ENCODE measurements at places on chromosomes 6 and 20. TPM values are rescaled to one million over a fixed set of nuclear protein-coding genes. Genes with fewer than 3 reads are reported as not detected.

CASS4 gene
- 1.3 TPM for total RNA-seq

GRCh38 chr6:140344142-140344913 is 969.9 kb upstream of the CITED2 start:
- DNase-seq: no peak

DNA sequence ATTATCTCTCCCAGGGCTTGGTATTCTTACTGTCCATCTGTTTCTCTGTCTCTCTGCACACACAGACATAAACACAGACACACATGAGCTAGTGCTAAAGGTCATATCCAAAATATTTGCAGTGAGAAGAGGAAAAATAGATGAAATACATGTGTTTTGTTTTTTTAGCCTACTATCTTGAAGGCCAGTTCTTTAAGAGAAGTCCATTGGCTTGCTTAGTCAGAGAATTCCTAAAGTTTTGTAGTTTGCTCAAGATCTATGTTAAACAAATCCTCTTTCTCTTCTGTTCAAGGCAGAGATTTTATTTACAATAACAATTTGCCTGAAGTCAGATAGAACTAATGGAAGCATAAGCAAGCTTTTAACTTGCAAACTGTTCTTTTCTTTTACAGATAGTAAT is 120.0 kb upstream of the AKIRIN2 start:
- no peak for DNase-seq

GRCh38 chr6:32607263-32607987 is 17.8 kb upstream of the HLA-DRB1 start:
- no peak for DNase-seq

DNA sequence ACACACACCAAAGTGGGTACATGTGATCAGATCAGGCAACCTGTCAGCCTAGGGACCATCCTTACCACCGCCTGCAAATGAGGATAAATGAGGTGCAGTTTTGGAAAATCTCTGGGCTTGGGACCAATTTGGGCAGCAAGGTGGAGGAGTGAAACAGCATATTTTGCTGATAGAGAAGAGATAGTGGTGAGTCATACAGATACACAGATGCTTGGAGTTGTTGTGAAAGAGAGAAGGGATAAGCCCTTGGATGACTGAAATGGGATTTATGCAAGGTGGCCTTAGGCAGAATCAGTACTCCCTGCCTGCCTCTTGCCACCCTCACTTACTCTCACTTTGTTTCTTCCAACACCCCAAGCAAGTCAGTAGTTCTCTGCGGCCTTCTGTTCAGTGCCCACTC is 34.7 kb downstream of the BMP2 start:
- DNase-seq: no peak

DNA sequence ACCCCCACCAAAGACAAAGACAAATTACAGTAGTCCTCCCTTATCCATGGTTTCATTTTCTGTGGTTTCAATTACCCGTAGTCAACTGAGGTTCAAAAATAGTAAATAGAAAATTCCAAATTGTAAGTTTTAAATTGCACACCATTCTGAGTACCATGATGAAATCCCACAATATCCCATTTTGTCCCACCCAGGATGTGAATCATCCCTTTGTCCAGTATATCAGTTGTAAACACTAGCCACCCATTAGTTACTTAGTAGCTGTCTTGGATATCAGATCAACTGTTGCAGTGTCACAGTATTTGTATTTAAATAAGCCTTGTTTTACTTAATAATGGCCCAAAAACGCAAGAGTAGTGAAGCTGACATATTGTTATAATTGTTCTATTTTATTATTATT is 364.0 kb upstream of the ARID1B start:
- DNase-seq: no peak

DNA sequence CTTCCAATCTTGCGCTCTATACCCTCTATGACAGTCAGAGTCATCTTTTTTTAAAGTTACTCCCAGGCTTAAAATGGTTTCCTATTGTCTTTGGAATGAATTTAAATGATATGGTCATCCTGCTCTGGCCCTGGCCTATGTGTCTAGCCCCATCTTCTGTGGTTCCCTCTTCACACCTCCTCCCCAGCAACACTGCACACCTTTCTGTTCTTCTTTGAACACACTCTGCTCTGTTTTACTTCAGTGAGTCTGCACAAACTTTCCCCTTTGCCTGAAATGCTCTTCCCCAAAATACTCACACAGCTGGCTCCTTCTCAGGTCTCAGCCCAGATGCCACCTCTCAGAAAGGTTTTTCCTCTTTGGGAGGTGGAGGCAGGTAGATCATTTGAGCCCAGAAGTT is 132.7 kb downstream of the FYN start:
- DNase-seq: no peak
